ENCODE measurements at places on chromosomes 16 and 17. TPM values are rescaled to one million over a fixed set of nuclear protein-coding genes. Genes with fewer than 3 reads are reported as not detected.

Gene KIF18B
- total RNA-seq = 42.8 TPM

Gene SPATA22
- total RNA-seq = not detected

Gene MMP25
- total RNA-seq = 12.8 TPM

Gene GCGR
- total RNA-seq = not detected

Gene KRTAP3-1
- not detected for total RNA-seq

Gene RGS11
- total RNA-seq = 0.29 TPM

Gene FBXO47
- not detected for total RNA-seq

Gene OR4D1
- 0.10 TPM for total RNA-seq

Gene ABCC3
- total RNA-seq = not detected

Gene DNAJA3
- total RNA-seq = 103 TPM

Gene CASKIN1
- total RNA-seq = 1.0 TPM

Gene B3GNT9
- total RNA-seq = 6.2 TPM

Gene SHCBP1
- 46.5 TPM for total RNA-seq

Gene CA5A
- total RNA-seq = 0.13 TPM

Gene ZNF785
- total RNA-seq = 19.2 TPM

Gene CD300E
- total RNA-seq = not detected

Gene TNP2
- not detected for total RNA-seq

Gene UNKL
- 46.1 TPM for total RNA-seq

Gene C16orf96
- total RNA-seq = not detected

Gene WNK4
- 0.29 TPM for total RNA-seq

Gene MYH3
- 6.5 TPM for total RNA-seq

DNA sequence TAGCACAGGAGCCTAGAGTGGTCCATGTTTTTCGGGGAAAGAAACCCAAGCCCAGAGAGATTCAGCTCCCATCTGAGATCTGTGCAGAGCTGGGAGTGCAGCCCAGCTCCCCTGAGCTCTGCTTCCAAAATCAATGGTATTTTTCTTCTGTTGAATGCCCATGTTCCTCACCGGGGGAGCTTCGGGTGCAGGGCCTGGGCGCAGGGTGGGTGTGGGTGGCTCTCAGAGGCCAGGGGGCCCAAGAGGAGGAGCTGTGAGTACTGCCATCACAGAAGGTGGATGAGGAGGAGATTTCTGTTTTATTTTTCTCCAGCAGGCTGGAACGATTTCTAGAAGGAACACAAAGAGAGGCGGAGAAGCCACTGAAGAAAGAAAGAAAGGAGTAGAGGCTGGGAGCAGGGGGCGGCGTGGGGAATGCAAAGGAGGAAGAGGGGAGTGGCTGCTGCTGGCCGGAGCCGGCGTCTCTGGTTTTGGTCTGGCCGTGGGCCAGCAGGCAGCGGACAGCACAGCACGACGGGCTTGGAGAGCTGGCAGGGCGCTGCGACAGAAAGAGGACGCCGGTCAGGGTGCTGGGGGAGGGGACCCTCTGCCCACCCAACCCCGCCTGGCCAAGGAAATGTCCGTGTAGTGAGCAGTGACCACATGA lies 76.2 kb upstream of the KSR1 start:
- H3K27me3 ChIP-seq = peaks cover 29% of the 10 kb centered on the region
- DNase-seq = no peak
- H3K27ac ChIP-seq = no peak overlapping the region
- no peak overlapping the region for H3K4me3 ChIP-seq

- DNase-seq = no peak
- H3K27me3 ChIP-seq = peaks cover 1% of the 10 kb centered on the region
- peaks cover 19% of the 10 kb centered on the region for H3K4me1 ChIP-seq
- H3K27ac ChIP-seq = no peak overlapping the region
- no peaks in the 10 kb centered on the region for H3K36me3 ChIP-seq
These were observed 334.3 kb upstream of the TBX2 start for GRCh38 chr17:61065263-61065773.

- H3K36me3 ChIP-seq = no peaks in the 10 kb centered on the region
- H3K4me1 ChIP-seq = peaks cover 22% of the 10 kb centered on the region
- H3K4me3 ChIP-seq = no peak overlapping the region
- peaks cover 2% of the 10 kb centered on the region for H3K27me3 ChIP-seq
- DNase-seq = no peak
These were observed 37.4 kb downstream of the TOM1L2 start for GRCh38 chr17:17934806-17935205.

- no peaks in the 10 kb centered on the region for H3K4me1 ChIP-seq
- H3K27me3 ChIP-seq = peaks cover 10% of the 10 kb centered on the region
- no peak overlapping the region for H3K4me3 ChIP-seq
- H3K27ac ChIP-seq = no peak overlapping the region
These were observed 31.9 kb upstream of the CRHR1 start for GRCh38 chr17:45752246-45752645.

DNA sequence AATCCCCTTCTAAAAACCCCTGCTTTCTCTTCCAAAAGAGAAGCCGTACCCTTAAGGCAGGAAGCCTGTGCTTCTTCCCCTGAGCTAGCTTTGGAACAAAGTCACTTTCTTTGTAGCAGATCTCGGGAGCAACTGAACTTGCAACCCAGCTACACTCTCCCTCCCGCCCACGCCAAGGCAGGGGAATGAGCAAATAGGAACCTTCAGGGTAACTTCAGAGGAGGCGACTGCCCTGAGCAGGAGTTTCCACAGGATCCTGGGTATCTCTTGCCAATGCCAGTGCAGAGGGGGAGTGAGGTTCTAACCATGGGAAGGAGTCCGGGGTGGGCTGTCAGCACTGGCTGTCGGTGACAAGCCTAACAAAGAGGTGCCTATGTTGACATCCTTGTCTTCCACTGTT lies 5.9 kb upstream of the PIRT start:
- no peak overlapping the region for H3K4me3 ChIP-seq
- no peak for DNase-seq
- peaks cover 12% of the 10 kb centered on the region for H3K27me3 ChIP-seq
- no peak overlapping the region for H3K27ac ChIP-seq

DNA sequence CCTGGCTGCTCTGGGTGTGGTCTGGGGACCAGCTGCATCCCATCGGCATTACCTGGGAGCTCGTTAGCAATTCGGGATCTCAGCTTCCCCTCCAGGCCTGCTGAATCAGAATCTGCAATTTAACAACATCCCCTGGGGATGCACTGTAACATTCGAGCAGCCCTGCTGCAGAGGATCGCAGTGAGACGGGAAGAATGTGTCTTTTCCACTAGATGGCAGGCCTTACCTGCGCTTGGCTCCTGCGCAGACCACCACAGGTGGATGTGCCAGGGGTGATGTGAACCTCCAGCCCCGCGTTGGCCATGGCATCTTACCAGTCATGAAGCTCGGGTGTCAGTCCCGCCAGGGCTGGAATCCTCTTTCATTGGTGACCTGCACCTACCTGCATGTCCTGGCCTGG lies 209.9 kb downstream of the PRKCB start:
- no peak for DNase-seq
- no peak overlapping the region for H3K4me3 ChIP-seq
- H3K27ac ChIP-seq = no peak overlapping the region
- peaks cover 8% of the 10 kb centered on the region for H3K4me1 ChIP-seq
- no peaks in the 10 kb centered on the region for H3K27me3 ChIP-seq

- peaks cover 7% of the 10 kb centered on the region for H3K36me3 ChIP-seq
- H3K27ac ChIP-seq = no peak overlapping the region
- peaks cover 3% of the 10 kb centered on the region for H3K27me3 ChIP-seq
- no peak for DNase-seq
- H3K4me3 ChIP-seq = no peak overlapping the region
- no peaks in the 10 kb centered on the region for H3K4me1 ChIP-seq
These were observed 12.8 kb upstream of the FAM83G start for GRCh38 chr17:19017401-19017800.

GRCh38 chr17:10149573-10150399 lies 48.6 kb downstream of the GAS7 start:
- peaks cover 16% of the 10 kb centered on the region for H3K4me1 ChIP-seq
- no peak for DNase-seq
- H3K36me3 ChIP-seq = no peaks in the 10 kb centered on the region
- H3K27ac ChIP-seq = no peak overlapping the region

DNA sequence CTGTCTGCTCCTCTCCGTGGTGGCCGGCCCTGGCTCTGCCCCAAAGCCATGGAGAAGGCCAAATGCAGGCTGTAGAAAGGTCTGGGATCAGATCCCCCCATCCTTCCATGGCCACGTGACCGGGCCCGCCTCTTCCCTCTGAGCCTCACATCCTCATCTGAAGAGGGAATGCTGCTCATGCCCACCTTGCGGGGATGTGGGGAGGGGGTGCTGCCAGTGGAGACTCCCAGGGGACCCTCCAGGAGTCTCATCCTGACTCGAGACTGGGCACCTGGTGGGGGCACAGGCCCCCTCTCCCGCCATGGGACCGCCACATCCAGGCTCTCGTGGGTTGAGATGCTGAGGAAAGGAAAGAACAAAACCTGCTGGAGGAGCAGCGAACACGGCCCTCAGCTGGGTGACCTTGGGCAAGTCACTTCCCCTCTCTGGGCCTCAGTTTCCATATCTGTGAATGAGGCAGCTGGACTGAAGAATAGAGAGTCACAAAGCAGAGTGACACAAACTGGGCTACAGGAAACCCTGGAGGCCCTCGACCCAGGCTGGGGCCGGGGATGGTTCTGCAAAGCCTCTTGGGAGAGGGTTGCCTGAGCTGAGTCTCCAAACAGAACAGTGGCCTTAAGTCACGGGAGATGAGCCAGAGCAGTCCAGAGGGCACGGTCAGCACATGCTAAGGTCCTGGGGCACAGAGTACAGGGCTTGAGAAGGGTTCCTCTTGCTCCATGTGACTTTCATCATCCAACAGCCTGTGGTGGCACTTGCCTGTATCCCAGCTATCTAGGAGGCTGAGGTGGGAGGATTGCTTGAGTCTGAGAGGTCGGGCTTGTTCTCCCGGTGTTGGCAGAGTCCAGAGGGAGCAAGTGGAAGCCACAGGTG lies 30.1 kb downstream of the SOCS1 start:
- H3K36me3 ChIP-seq = peaks cover 3% of the 10 kb centered on the region
- H3K4me3 ChIP-seq = peak overlapping the region; percentile 71
- H3K4me1 ChIP-seq = peaks cover 65% of the 10 kb centered on the region
- DNase-seq = no peak
- H3K27ac ChIP-seq = peak overlapping the region; percentile 98

DNA sequence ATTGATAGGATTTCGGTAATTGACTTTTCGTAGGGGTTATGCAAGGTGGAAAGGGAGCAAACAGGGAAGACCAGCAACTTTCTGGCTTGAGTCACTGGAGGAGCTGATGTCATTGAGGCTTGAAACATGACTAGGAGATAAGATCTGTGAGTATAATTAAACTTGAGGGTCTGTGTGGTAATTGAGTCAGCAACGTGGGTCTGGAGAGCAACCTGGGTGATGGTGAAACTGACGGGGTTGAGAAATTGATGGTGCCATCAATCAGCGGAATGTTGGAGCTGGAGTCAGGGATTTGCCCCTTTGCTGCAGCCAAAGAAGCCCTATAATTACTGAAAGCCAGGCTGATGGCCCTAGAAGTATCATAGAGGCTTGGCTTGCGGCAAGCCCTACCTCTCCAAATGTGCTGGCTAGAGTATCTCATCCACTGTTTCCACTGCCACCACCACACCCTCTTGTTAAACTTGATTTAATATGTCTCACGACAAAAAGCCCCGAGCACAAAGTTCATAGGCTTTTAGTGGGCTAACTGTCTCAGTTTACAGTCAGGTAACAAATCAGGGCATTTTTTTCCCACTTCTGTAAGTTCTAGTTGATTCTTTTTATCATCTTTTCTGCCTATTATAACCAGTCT lies 186.9 kb upstream of the ELAC2 start:
- H3K27me3 ChIP-seq = no peaks in the 10 kb centered on the region
- H3K27ac ChIP-seq = no peak overlapping the region
- no peak for DNase-seq
- H3K36me3 ChIP-seq = no peaks in the 10 kb centered on the region

- peak overlapping the region; percentile 86 for H3K4me3 ChIP-seq
- H3K36me3 ChIP-seq = peaks cover 39% of the 10 kb centered on the region
- peak; percentile 65 for DNase-seq
- peak overlapping the region; percentile 83 for H3K27ac ChIP-seq
- peaks cover 65% of the 10 kb centered on the region for H3K4me1 ChIP-seq
These were observed 1.6 kb downstream of the TMC8 start for GRCh38 chr17:78132084-78132676.

DNA sequence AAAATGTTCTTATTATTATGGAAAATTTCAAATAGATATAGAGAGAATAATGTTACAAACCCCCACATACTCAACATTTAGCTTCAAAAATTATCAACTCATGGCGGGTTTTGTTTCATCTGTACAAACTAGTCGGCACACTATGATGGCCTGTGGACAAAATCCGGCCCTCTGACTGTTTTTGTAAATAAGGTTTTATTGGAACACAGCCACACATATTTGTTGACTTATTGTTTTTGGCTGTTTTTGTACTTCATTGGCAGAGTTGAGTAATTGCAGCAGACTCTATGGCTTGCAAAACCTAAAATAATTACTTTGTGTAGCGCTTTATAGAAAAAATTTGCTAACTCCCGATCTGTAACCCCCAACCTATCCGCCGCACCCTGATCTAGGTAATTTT lies 41.4 kb upstream of the CLEC18A start:
- no peaks in the 10 kb centered on the region for H3K27me3 ChIP-seq
- peaks cover 7% of the 10 kb centered on the region for H3K36me3 ChIP-seq
- H3K27ac ChIP-seq = no peak overlapping the region
- no peak overlapping the region for H3K4me3 ChIP-seq
- no peaks in the 10 kb centered on the region for H3K4me1 ChIP-seq

DNA sequence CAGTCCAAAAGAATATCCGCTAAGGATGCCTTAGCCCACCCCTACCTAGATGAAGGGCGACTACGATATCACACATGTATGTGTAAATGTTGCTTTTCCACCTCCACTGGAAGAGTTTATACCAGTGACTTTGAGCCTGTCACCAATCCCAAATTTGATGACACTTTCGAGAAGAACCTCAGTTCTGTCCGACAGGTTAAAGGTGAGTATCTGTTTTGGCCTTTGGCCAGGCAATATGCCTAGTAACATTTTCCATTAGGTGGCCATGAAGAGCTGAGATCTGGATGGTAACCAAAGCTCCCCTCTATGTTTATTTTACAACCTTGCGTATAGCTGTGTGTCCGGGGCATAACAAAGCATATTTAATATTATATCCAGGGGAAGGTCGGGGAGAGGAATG lies 128.0 kb upstream of the TMEM97 start:
- no peak for DNase-seq
- peaks cover 16% of the 10 kb centered on the region for H3K36me3 ChIP-seq
- no peak overlapping the region for H3K4me3 ChIP-seq
- H3K4me1 ChIP-seq = no peaks in the 10 kb centered on the region

GRCh38 chr16:31093132-31093703 lies 1.4 kb downstream of the VKORC1 start:
- no peak for DNase-seq
- peak overlapping the region; percentile 71 for H3K4me3 ChIP-seq
- H3K4me1 ChIP-seq = peaks cover 27% of the 10 kb centered on the region
- H3K27ac ChIP-seq = no peak overlapping the region

- no peaks in the 10 kb centered on the region for H3K4me1 ChIP-seq
- no peak overlapping the region for H3K27ac ChIP-seq
- no peaks in the 10 kb centered on the region for H3K36me3 ChIP-seq
These were observed 55.7 kb downstream of the SREBF1 start for GRCh38 chr17:17780922-17781590.

GRCh38 chr16:57409870-57410587 lies 5.5 kb downstream of the CCL17 start:
- H3K27me3 ChIP-seq = peaks cover 2% of the 10 kb centered on the region
- no peak overlapping the region for H3K27ac ChIP-seq
- no peak overlapping the region for H3K4me3 ChIP-seq
- no peak for DNase-seq
- H3K4me1 ChIP-seq = peaks cover 8% of the 10 kb centered on the region
- no peaks in the 10 kb centered on the region for H3K36me3 ChIP-seq

- no peak for DNase-seq
- peaks cover 40% of the 10 kb centered on the region for H3K36me3 ChIP-seq
- H3K4me3 ChIP-seq = peak overlapping the region; percentile 79
- H3K27ac ChIP-seq = peak overlapping the region; percentile 80
These were observed 2.9 kb downstream of the CDIP1 start for GRCh38 chr16:4535627-4536108.

GRCh38 chr17:57535249-57535966 lies 209.7 kb downstream of the CCDC182 start:
- peaks cover 14% of the 10 kb centered on the region for H3K36me3 ChIP-seq
- H3K4me1 ChIP-seq = peaks cover 49% of the 10 kb centered on the region
- no peaks in the 10 kb centered on the region for H3K27me3 ChIP-seq
- no peak for DNase-seq
- no peak overlapping the region for H3K4me3 ChIP-seq
